GM10248 (cell line): ENCODE measurements at places on chromosomes 12 and 14.
A peak's percentile ranks its signal among the peaks of the same experiment; 100 is the strongest.

GRCh38 chr12:851913-852312 lies 97.6 kb downstream of the RAD52 start:
- no peak for DNase-seq

DNA sequence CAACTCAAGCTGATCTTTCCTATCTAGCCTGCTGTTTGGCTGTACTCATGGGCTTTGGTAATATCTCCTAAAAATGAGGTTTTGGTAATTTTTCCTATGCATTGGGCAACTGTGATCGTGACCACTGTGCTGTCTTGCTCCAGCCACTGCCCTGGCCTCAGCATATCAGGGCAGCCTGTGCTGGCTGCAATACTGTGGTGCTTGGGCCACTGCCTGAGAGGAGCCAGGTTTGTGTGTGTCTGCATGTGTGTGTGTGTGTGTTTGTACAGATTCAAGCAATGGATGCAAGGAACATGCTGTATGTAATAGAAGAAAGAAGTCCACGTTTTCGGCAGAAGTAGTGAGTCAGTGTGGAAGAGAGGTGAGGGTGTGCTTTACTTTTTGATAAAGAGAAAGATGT lies 13.0 kb downstream of the ERG28 start:
- no peak for DNase-seq

DNA sequence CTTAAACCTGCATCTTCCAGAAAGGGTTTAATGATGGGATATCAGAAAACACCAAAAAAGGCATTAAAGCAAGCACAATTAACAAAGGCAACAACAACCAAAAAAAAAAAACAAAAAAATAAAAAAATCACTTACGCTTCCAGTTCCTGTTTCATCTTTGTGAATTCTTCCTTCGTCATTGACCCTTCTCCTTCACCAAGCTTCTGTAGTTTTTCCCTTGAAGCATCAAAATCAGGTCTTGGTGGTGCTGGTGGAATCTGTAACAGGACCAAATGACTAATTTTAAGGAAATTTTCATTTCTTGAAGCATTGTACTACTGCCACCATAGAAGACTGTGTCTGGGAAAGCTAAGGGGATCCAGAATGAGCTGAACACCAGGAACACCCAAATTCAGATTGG lies 24.5 kb downstream of the SNX6 start:
- no peak for DNase-seq

DNA sequence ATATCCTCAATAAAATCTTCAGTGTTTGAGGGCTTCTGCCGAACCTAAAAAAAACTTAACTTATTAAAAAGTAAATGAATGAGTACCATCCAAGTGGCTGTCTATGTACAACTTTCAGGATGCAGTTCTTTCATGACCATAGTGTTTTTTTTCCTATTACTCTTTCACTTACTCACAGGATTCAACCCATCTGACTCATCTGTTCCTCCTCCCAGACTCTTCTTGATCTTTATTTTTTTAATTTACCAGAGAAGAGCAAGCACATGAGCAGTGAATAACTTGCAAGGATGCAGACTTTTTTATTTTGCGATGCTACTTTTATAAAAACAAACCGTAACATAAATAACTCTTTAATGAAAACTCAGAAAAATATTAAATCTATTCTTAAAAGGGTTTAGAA lies 24.5 kb downstream of the RECQL start:
- DNase-seq, result no peak

GRCh38 chr12:25713264-25713663 lies 160.2 kb upstream of the LMNTD1 start:
- DNase-seq, result peak; percentile 45

- DNase-seq, result peak; percentile 75
Measured at GRCh38 chr14:91229743-91230200, 14.7 kb downstream of the GPR68 start.

- DNase-seq, result no peak
Measured at GRCh38 chr12:111195316-111195715, 173.6 kb downstream of the PHETA1 start.

- no peak for DNase-seq
Measured at GRCh38 chr14:100882991-100883788, 20.3 kb downstream of the RTL1 start.
